Stromal cell of bone marrow (primary cell): ENCODE measurements at places on chromosomes 2 and 18.

- no peak for DNase-seq
These were observed 179.7 kb upstream of the ACVR2A start for GRCh38 chr2:147665105-147665504.

GRCh38 chr2:240136671-240137292, 677 bp upstream of the COPS9 start:
- DNase-seq = no peak

DNA sequence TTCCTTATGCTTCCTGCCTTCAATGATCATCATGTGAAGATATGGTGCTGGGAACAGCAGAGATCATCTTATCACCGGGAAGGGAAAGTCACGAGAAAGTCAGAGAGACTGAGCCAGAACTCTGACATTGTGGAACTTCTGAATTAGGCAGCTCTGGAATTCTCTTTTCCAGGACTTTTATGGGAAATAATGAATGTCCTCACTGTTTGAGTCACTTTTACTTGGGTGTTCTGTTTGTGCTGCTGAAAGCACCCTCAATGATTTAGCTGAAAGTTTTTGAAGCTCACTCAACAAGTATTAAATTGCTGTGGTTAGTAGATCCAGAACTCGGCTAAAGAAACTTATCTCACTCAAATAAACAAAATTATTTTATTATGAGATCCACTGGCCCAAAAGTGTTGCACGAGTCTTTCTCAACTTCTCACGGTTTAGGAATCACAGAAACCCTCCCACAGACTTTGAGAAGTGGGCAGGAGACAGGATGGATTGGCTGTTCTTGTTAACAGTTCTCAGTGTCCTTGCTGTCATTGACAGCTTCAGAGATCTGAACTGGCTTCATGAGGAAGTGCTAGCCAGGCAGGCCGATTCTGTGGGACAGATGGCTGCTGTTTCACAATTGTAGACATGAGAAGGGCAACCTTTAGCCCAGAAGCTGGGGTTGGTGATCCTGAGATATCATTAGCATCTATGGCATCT, 26.4 kb upstream of the ATRAID start:
- peak; percentile 92 for DNase-seq

GRCh38 chr2:86703704-86704361, 16.3 kb upstream of the RMND5A start:
- DNase-seq = no peak

GRCh38 chr2:8168876-8169424, 512.9 kb upstream of the ID2 start:
- DNase-seq = no peak

- no peak for DNase-seq
These were observed 15.2 kb downstream of the LANCL1 start for GRCh38 chr2:210461401-210461800.

DNA sequence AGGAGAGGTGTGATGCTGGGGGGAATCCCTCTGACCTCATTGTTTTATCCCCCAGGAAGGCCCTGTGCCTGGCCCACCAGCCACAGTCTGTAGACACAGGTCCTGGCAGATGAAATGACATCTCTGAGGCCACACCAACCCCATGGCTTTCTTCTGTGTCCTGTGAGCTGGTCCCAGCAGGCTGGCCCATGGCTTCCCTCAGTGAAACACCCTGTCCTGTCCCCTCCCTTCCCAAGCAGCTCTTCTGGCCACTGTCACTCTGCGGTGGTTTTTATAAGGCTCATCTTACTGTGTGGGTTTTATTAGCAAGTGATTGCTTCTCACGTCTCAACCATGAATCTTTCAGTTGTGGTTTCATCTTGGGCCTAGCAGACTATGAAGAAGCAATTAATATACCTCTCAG, 102.8 kb upstream of the STPG4 start:
- DNase-seq = no peak

DNA sequence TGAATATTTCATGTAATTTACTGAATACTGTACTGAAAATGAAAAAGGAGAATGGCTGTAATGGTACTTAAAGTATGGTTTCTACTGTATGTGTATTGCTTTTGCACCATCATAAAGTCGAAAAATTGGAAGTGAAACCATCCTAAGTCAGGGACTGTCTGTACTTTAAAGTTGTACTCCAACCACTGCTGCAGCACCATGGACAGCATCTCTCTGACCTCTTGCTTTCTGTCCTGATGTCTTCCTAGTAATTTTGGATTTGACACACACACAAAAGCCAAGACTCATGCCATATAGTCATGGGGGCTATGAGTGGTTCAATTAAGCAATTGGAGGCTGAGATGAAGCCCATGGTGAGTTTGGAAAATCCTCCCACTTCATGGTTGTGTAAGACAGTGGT, 256.3 kb upstream of the PKDCC start:
- peak; percentile 30 for DNase-seq

- DNase-seq = no peak
These were observed 210.7 kb downstream of the ARL4C start for GRCh38 chr2:234286118-234286598.

DNA sequence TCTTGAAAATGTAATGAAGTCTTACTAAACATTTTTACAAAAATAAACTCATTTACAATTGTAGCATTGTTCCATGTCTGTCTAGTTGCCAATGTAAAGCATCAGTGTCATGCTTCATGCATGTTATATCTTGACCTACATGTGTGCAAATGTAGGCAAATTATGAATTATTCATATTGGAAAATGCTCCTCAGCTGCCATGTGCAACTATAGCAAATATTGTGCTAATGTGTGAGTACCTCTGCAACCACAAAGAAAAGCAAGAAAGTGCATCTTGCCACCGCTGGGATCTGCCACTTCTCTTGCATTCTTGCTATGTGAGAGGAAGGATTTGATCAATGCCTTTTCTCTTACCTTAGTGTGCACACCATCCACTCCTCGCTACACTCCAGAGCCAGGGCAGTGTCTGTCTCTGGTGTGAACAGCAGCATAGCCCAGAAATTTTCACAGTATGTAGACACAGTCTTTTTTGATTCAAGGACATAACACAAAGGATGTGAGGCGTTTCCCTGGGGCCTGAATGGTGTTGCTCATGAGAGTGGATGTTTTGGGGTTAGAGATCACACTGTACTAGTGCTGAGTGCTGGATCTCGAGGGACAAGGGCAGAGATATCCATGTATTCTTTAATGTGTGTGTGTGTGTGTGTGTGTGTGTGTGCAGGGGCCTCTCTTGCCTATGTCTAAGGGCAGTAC, 47.6 kb upstream of the HAAO start:
- peak; percentile 22 for DNase-seq

- DNase-seq = peak; percentile 73
These were observed 44.5 kb downstream of the SH3RF3 start for GRCh38 chr2:109173311-109174171.

DNA sequence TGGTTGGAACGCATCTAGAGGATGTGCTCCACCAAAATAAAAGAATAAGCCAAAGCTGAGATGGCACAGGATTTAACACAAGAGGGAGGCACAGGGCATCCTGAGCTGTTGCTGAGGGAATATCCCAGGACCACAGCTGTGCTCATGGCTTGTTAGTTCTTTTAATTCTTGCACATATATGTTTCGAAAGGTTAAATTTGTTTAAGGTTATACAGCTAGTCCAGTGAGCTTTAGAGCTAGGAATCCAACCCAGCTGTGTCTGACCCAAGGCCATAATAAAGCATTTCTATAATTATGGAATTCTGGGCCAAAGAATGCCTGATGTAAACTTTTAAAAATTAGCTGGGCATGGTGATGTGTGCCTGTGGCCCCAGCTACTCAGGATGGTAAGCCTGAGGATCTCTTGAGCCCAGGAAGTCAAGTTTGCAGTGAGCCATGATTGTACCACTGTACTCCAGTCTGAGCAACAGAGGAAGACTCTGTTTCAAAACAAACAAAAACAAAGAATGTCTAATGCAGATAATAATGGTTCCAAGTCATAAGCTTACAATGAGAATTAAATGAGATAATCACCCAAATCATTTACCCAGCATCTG, 66.4 kb upstream of the CCBE1 start:
- DNase-seq = no peak

- no peak for DNase-seq
These were observed 5.6 kb downstream of the PLCL1 start for GRCh38 chr2:197810016-197810415.

DNA sequence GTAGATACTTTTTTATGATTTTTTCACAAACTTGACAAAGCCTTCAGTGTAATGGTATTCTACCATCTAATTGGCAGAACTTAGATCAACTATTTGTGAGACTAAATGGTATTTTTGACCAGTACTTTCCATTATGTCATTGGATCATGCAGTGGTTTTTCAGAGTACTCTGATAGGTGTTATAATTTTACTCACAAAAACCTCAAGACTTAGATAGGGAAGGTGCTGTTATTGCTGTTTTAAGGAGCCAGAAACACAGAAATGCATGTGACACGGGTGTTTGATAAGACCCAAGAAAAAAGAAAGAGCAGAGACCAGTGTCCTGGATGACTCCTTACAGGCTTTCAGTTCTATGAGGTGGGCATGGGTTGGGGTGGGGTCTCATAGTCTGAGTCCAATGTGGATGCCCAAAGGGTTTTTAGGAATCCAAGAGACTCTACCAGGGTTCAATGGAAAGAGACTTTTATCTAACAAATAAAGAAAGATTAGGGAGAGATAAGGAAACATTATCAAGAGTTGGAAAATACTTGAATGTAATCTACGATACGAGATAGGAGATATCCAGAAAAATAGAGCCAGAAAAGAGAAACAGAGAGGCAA, 31.3 kb downstream of the SP140 start:
- no peak for DNase-seq

DNA sequence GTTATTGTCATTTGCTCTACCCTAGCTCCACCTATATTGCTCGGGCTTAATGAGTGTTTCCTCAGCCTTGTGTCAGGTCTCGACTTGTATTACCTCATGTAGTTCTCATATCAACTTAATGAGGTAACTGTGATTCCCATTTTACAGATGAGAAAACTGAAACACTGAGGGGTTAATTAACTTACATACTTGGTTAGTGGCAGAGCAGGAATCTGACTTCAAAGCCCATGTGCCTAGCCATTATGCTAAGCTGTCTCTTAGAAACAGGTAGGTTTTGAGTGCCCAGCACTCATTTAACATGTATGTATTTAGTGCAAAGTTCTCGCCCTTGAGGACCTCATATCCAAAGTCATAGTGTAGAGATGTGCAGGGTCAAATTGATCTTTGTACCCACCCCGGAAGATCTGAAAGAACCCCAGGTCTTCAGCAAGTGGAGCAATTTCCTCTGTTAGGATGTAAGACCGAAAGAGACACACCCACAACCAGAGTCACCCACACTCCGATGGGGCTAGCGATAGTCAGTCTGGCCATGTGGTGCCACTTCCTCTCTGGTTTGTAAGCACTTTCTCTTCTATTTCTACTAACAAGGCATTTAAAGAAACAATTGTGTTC, 121.0 kb upstream of the SLC39A10 start:
- no peak for DNase-seq

DNA sequence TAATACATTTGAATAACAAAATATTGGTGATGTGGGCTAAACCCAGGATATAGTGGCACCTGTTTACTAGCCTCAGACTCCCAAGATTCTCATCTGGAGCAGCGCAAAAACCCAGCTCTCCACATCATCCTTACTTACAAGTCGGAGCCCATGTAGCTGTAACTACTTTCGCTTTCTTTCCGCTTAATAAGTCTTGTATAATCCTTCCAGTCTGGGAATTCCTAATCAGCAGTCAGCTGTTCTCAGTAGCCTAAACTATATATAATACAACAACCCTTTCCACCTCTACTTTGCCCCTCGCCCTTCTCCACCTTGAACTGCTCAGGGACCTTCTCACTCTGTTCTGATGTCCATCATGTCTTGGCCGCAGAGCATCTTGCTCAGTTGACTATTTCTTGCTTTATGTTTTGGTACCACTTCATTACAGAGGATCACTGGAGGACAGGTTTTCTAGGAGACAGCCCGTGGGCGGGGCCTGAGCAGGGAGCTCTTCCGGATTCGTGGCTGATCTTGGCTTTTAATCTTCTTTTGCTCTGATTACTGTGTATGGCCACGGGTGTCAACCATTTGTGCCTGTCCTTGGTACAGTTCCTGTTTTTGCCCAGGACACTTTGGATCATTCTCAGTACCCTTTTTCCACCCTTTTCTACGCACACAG, 119.9 kb upstream of the SERTAD2 start:
- DNase-seq = no peak

- DNase-seq = no peak
These were observed 364.5 kb upstream of the LINC00305 start for GRCh38 chr18:64513401-64513800.

- DNase-seq = no peak
These were observed 7.2 kb upstream of the PROC start for GRCh38 chr2:127410871-127411652.

- DNase-seq = peak; percentile 89
These were observed 139.9 kb upstream of the ZEB2 start for GRCh38 chr2:144659731-144660275.

- DNase-seq = no peak
These were observed 80.7 kb downstream of the EML4 start for GRCh38 chr2:42249887-42250286.

DNA sequence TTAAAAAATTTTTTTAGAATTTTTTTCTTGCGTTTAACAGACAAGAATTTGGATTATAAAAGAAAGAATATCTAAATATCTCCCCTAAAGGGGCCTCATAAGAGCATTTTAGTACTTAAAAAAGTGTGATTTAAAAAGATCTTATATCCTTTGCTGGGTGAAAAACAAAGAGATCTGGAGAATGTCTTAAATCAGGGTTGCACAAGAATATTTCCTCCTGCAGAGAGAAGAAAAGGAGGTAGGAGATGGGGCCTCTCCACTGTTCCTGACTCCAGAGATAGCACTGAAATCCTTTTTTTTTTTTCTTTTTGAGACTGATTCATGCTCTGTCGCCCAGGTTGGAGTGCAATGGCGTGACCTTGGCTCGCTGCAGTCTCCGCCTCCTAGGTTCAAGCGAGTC, 68.5 kb upstream of the OSR1 start:
- no peak for DNase-seq

- no peak for DNase-seq
These were observed 45.9 kb downstream of the AGAP1 start for GRCh38 chr2:235539773-235540172.

DNA sequence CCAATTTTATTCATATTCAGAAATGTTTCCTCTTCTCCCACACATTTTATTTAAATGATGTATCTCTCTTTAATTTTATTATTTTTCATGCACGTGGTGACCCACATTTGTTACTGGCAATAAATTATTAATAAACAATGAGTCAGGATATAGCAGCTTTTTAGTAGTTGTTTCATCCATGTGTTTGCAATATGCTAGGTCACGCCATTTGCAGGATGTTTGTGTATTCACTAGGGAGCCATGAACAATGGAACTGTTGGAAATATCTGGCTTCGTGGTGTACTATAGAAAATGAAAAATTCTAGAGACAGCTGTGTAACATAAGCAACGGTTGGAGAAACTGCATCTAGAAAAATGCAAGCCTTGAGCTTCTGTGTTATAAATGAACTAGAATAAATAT, 176.0 kb upstream of the COL3A1 start:
- no peak for DNase-seq

- no peak for DNase-seq
These were observed 1.0 kb downstream of the FAM136A start for GRCh38 chr2:70300771-70301343.

DNA sequence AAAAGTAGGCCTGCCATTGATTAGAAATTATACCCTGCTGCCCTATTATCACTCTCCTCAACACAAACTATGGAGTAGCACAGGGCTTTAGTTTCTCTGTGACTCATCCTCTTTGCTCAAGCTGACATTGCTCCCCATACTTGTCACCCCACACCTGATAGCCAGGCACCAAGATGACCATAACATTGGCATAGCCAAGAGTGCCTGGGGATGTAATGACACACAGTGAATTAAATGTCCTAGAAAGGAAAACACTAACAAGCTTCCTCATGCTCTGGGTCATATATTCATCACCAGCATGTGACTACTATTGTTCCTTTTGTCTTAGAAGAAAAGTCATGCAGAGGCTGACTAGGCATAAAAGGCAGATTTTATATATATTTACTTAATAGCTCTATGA, 137.8 kb upstream of the RND3 start:
- DNase-seq = no peak
